Smooth muscle cell of bladder (primary cell): ENCODE measurements at places on chromosomes 2 and 18. TPM values are rescaled to one million over a fixed set of nuclear protein-coding genes. Genes with fewer than 3 reads are reported as not detected.

The KIAA2012 gene
- total RNA-seq: under 0.01 and 0.28 TPM in 2 replicates

The KCNJ13 gene
- not detected in 2 replicates for total RNA-seq

The RNMT gene
- total RNA-seq: 16.6 and 20.7 TPM in 2 replicates

The FBXO15 gene
- 1.0 and 1.1 TPM in 2 replicates for total RNA-seq

The FHL2 gene
- total RNA-seq: 152 and 244 TPM in 2 replicates
